ENCODE measurements at places on chromosomes 11 and 22.

GRCh38 chr11:14861680-14862079 is 30.4 kb downstream of the CYP2R1 start:
- no peak for DNase-seq

DNA sequence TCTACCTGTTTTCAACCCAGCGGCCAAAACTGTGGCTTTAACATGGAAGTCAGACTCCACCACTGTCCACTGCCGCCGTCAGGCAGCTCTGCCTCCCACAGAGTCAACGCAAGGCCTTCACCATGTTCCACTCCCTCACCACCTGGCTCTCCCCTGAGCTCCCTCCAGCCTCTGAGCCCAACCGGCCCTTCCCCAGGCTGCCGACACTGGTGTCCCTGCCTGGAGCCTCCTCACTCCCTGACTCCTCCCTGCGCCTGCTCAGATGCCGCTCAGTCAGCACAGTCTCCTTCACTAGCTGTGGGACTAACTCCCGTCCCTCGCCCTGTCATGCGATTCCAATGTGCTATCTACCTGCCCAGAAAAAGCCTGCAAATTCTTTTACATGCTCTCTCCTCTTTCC is 16.3 kb downstream of the SULT4A1 start:
- DNase-seq: no peak

- DNase-seq: no peak
Measured at GRCh38 chr11:123407130-123407995, 22.7 kb upstream of the GRAMD1B start.

DNA sequence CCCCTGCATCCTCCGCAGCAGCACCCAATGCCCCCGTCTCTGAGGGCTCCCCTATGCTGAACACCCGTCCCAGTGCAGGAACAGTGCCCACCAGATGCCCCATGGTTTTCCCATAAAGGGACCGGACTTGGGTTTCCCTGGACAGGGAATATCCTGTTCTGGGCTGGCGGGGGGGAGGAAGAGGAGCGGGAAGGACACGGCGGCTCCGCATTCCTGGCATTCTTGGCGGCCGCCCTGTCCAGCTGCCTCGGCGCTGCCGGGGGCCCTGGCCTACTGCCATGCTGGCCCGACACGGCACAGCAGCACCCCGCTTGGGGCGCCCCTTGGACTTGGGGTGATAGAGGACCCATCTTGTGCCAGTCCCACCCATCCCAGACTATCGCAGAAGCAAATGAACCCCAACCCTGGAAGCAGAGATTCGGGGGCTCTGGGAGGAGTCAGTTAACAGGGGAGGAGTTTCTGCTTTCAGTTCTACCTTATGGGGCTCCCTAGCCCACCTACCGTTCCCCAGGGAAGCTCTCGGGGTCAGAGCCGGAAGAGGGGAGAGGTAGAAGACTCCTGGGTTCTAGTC is 23.7 kb upstream of the CBX7 start:
- DNase-seq: no peak

GRCh38 chr11:129922674-129923073 is 27.3 kb upstream of the NFRKB start:
- no peak for DNase-seq

DNA sequence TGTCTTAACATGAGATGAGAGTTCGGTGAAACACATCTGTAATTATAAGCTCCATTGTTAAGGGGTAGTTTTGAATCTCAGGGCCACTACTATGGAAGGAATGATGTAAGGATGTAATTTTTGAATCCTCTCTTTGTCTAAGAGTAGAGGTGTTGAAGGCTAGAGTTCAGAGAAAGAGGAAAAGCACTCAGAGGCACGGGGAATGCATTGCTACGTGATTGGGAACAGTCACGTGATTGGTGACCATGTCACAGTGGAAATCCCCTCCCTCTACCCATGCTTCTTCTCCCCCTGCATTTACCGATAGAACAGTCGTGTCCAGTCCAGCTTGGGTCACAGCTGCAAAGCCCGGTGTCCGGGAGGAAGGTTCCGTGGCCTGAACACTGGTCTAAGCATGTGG is 230.3 kb upstream of the NARS2 start:
- no peak for DNase-seq

DNA sequence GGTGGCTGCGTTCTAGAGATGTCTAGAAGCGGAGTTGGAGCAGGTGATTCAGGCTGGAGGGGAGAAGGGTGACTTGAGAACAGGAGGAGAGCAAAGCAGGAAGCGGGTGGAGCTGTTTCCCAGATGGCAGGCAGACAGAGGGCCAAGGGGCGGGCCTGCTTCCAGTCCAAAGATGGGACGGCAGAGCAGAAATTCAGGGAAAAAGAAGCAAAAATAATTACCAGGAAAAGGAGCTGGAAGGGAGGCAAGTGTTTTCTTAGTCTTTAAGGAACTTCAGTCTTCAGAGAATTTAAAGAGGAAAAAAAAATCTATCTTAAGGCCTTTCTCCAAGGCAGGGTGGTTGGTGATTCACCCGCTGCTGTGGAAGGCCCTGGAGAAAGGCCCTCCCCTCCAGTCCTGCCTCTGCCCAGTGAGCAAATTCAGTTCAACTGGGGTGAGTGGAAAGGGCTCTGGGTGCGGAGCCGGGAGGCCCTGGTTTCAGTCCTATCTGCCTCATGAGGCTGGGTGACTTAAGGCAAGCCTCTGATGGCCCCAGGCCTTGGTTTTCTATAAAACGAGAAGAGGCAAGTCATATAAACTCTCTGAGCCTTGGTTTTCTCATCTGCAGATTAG is 4.5 kb upstream of the CREB3L1 start:
- DNase-seq: no peak

- no peak for DNase-seq
Measured at GRCh38 chr11:122131126-122131525, 15.1 kb upstream of the BLID start.

DNA sequence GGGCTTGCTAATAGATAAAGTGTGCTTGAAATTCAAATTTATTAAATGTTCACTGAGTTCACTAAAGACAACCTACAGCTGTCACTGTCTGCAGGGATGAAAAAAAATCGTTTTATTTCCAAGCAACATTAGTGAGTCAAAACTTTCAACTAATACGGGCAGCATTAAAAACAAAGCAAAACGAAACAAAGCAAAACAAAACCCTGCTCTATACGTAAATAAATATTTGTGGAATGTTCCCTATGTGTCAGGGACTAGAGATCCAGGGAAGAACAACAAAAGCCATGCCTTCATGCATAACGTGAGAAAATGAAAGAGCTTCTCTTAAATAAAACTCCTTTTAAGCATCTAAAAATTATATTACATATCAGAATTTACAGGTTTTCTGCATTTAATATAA is 553 bp downstream of the NAALAD2 start:
- DNase-seq: no peak

DNA sequence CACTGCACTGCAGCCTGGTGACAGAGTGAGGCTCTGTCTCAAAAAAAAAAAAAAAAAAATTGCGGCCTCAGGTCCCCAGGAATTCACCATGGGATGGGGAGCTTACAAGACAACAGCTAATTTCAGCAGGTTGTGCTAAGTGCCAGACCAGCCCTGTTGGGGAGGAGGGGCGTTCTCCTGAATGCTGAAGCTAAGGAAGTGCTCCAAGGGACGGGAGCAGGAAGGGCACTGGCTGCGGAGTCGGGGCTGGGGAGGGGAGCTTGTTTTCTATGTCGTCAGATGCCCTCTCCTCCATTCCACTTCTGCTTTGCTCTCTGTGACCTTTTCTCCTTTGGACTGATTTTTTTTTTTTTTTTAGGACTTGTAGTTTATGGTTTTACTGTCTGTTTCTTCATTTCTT is 4.5 kb downstream of the ADAMTS15 start:
- no peak for DNase-seq

DNA sequence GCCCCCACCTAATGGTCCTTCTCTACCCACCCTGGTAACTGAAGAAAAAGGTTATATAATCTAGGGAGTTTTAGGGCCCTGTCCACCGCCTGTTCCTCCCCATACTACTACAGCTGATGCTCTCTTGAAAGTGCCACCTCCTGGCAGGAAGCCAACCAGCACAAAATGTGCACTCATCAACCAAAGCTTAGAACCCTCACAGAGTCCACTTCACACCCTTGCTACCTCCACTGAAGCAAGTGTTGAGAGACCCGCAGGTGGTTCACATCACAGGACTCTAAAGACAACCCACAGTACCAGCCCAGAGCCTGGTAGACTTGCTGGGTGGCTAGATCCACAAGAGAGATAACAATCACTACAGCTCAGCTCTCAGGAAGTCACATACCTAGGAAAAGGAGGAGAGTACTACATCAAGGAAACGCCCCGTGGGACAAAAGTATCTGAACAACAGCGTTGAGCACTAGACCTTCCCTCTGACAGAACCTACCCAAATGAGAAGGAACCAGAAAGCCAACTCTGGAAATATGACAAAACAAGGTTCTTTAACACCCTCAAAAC is 17.5 kb upstream of the OR10W1 start:
- DNase-seq: no peak

GRCh38 chr22:49325531-49326395 is 501.9 kb downstream of the BRD1 start:
- no peak for DNase-seq

- DNase-seq: no peak
Measured at GRCh38 chr11:64947208-64947814, 11.6 kb upstream of the GPHA2 start.

DNA sequence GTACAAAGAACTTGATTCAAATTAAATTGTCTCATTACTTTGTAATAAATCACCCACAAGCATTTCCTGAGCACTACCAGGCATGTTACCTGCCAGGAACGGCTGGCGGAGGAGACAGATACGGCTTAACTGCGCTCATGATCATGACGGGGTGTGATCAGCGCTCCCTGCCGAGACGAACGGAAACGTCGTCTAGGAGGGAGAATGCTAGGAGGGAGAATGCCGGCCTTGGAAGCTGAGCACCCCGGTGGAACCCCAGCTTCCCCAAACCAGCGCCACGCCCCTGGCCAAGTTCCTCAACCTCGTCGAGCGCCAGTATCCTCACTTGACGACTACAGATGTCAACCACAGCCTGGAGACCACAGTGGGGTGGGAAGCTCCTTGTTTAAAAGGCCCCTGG is 272.8 kb downstream of the CTTN start:
- no peak for DNase-seq

GRCh38 chr11:64921384-64921783 is 3.1 kb upstream of the PPP2R5B start:
- DNase-seq: no peak
